ENCODE measurements at places on chromosomes 16 and 17. TPM values are rescaled to one million over a fixed set of nuclear protein-coding genes. Genes with fewer than 3 reads are reported as not detected.

NXPH3 gene
- 1.2 TPM for total RNA-seq

DNA sequence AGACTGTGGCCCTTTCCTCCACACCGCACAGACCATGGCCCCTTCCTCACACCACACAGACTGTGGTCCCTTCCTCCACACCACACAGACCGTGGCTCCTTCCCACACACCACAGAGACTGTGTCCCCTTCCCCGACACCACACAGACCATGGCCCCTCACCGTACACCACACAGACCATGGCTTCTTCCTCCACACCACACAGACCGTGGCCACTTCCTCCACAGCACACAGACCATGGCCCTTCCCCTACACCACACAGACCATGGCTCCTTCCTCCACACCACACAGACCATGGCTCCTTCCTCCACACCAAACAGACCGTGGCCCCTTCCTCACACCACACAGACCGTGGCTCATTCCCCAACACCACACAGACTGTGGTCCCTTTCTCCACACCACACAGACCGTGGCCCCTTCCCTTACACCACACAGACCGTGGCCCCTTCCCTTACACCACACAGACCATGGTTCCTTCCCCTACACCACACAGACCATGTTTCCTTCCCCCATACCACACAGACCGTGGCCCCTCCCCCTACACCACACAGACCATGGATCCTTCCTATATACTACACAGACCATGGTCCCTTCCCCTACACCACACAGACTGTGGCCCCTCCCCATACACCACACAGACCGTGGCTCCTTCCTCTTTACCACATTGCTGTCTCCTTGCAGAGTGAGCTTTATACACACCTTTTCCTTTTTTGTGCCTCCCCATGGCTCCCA, 297.5 kb upstream of the FOXF1 start:
- no peak for DNase-seq

DNA sequence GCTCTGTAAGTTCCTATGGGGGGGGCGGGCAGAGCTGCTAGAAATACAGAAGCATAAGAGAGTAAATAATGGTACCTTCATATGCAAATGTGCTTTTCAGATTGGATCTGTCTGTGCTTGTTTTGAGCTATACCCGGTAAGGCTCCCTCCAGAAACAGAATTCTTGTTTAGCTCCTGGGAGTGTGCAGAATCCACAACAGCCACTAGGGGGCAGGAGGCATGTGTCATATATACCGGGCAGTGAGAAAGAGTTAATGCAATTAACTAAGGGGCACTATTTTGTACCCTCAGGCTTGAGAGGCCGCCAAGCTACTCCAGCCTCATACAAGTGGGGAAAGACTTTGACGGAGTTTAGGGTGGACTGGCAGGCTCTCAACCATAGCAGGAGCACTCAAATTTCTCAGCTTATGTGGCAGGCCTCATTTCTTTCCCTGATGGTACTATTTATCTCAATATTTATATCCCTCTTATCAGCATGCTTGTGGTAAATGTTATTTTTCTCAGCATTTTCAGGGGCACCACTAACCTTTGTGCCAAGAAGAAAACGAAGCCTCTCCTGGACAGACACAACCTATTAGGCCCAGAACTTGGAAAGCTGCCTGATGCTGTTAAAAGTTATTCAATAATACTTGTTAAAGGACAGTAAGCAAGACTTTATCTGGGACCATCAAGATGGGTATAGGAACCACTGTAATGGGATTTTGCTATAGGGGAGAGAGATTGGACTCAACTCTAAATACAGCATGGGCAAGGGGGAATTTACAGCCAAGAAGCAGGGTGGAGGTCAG, 10.7 kb upstream of the CENPV start:
- peak; percentile 90 for DNase-seq

DNA sequence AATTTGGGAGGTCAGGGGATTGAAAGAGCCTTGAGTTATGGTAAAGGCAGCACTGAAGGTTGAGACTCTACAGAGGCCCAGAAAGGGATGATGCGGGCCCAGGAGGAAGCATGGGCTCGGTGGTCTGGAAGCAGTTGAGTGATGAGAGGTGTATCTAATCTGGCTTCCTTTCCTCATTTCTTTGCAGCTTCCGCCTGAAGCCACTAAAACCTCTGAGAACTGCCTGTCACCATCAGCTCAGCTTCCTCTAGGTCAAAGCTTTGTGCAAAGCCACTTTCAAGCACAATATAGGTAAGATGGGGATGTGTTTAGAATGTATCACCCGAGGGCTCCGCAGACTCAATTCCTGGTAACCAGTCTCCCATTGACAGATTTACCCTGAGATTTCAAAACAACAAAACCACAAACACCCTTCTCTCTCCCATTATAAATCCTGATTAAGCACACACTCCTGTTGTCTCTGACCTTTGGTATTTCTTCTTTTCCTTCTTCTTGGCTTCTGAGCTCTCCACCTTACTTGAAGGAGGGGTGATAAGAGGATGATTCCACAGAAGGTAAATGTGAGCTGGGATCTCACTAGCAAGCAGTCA, 21.2 kb downstream of the USP43 start:
- no peak for DNase-seq

- DNase-seq = peak; percentile 42
Measured at GRCh38 chr17:62723842-62724241, 84.3 kb downstream of the MARCHF10 start.

- DNase-seq = no peak
Measured at GRCh38 chr16:89522287-89522686, 14.1 kb downstream of the SPG7 start.

All from SJCRH30 (cell line).